ENCODE measurements at places on chromosomes 13 and 19. TPM values are rescaled to one million over a fixed set of nuclear protein-coding genes. Genes with fewer than 3 reads are reported as not detected.

- DNase-seq = no peak
Observed at GRCh38 chr13:85538957-85539356, 260.3 kb downstream of the SLITRK6 start.

DNA sequence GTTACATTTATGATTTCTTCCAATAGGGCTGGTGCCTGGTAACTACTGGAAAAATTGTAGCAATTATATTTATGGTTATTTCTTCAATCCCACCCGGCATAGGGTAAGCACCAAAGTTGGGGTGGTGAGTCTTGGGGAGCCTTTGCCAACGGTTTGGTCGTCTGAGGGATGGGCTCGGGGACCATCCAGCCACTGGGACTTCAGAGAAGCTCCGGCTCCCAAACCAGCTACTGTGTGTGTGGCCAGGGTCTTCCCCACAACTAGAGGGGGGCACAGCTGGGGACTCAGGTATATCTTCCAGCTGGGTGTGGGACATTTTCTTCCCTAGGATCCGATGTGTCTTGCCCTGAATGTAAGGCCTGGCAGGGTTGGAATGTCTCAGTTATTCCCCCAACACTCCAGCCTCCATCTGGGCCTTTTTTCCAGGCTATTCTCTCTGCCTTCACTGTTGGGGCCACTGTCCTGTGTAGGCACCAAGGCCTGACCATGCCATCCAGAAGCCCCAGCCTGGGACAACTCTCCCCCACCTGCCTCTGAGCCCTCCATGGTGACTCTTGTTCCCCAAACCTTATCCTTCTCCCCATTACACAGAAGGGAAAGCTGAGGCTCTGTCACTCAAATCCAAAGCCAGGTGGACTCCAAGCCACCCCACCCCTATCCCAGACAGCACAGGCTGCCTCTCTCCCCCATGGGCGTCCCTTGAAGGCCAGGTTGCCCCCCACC is 1.1 kb upstream of the IFI30 start:
- DNase-seq = no peak

Gene GPR4
- 1.6 TPM for total RNA-seq

- DNase-seq = no peak
Observed at GRCh38 chr13:83117046-83117445, 765.2 kb downstream of the SLITRK1 start.

DNA sequence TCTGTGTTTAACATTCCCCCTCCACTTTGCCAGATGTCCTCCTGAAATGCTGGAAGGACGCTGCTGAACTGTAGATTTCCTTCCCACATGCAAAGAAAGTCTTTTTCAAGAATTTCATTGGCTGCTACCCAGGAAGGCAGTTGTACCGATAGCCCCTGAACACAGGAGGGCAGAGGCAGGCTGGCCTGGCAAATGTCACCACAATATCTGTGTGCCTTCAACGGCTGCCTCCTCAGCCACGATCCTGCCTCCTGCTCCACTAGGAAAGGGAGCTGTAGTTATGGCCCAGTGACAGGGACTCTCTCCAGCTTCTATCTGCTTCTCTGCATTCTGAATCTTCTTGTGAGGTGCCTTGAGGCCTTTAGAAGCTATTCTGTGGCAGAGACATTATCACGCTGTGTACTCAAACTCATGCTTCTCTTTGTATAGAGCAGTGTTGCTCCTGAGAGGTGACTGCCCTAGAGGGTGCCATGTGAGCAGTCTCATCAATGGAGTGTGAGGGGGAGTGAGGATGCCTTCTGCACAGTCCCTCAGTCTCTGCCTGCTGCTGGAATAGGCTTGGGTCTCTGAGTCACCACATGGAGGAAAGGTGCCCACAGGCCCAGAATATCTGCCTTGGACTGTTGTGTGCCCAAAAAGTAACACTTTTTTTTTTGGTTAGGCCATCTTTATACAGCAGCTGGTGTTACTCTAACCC is 279.8 kb downstream of the DNAJC15 start:
- peak; percentile 72 for DNase-seq

DNA sequence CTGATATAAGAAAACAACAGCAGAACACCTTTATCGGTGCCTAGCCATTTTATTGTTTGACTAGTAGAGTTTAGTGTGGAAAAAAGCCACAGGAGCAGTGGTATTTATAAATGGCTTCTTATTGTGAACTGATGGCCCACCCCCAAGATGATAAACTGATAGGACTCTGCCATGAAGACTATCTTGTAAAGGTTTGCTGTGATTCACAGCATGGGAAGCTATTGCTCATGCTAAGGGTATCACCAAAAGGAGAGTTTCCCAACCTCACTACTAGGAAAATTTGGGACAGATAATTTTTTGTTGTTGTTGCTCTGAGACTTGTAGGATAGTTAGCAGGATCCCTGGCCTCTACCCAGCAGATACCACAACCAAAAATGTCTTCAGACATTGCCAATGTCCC is 12.0 kb upstream of the SLC7A1 start:
- no peak for DNase-seq

DNA sequence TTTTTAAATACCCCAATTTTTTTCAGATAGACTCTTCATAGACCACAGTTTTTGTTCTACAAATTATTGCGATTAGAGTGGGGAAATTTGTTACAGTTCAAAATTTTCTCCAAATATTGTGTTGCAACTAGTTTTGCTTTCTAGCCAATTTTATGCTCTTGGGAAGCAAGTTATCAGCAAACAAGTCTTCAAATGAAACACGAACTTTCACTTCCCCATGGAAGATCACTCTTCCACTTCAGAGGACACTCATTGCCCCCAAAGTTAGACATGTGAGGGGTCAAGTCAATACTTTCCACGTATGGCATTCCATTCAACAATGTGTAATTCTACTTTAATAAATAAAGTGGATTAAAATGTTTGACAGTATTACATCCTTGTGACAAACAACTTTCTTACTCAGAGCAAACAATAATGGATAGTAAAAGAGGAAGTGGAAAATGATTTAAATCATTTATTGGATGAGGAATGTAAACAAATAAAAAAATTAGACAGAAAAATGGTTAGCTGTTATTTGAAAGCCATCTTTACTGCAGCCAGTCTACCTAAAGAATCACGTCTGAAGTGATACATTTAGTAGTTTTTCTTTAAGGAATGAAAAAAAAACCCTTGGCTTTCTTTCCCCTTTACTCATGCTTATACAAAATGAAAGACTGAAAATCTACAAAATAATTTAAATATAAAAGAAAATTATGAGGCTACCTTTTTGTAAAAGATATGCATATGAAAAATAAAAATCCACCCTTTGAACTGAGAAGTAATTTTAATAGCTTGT is 41.2 kb upstream of the TNFSF11 start:
- no peak for DNase-seq

DNA sequence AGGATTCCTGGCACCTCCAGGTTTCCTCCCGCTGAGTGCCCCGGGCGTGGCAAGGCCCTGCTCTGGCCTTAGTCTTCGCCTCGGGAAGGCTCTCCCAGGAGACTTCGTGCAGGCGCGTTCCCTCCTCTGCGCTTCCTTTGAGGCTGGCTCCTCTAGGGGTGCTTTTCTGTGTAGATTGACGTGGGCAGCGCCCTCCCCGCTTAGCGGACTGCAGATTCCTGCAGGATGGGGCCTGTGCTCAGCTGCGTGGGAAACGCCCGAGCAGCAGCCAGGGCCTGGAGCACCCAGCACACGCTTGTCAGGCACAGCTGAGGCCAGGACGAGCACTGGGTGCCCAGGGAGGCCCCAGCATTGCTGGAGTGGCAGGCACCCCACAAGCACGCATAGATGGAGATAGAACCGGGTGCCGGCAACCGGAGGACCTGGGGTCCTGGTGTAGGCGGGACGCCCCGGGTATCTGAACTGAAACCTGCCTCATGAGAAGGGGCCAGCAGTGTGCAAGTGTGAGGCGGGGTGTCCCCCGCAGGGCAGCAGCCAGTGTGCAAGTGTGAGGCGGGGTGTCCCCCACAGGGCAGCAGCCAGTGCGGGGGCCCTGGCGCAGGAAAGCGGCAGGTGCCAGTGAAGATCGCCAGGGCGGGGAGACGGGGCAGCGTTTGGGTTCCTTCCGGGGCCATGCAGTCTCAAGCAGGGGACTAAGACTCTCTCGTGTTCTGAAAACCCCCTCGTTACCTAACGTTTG is 3.4 kb downstream of the NDUFS7 start:
- no peak for DNase-seq

DNA sequence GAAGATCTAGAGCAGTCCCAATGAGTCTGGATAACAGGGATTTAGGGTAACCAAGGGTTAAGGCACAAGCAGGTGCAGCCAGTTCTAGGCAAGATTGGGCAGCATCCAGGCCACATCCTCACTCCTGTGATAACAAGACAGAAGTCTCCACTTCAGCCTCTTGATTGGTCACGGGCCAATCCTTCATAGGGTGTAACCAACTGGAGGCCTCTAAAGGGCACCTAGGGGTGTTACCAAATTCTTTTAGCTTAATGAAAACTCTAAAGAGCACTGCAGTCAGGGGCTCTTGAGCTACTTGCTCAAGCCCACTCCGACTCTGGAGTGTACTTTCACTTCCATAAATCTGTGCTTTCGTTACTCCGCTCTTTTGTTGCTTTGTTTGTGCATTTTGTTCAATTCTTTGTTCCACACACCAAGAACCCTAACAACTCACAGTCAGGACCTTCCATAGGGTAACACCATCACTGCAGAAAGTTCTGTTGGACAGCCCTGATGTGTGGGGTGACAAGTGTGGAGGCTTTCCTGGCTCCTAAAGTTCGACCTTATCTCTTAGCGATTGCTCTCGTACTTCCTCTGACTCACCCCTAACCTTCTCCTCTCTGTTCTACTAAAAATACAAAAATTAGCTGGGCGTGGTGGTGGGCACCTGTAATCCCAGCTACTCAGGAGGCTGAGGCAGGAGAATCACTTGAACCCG is 36.1 kb downstream of the ZSWIM9 start:
- DNase-seq = no peak

Gene IGFLR1
- 0.20 TPM for total RNA-seq

Gene RNF6
- total RNA-seq = 44.8 TPM

DNA sequence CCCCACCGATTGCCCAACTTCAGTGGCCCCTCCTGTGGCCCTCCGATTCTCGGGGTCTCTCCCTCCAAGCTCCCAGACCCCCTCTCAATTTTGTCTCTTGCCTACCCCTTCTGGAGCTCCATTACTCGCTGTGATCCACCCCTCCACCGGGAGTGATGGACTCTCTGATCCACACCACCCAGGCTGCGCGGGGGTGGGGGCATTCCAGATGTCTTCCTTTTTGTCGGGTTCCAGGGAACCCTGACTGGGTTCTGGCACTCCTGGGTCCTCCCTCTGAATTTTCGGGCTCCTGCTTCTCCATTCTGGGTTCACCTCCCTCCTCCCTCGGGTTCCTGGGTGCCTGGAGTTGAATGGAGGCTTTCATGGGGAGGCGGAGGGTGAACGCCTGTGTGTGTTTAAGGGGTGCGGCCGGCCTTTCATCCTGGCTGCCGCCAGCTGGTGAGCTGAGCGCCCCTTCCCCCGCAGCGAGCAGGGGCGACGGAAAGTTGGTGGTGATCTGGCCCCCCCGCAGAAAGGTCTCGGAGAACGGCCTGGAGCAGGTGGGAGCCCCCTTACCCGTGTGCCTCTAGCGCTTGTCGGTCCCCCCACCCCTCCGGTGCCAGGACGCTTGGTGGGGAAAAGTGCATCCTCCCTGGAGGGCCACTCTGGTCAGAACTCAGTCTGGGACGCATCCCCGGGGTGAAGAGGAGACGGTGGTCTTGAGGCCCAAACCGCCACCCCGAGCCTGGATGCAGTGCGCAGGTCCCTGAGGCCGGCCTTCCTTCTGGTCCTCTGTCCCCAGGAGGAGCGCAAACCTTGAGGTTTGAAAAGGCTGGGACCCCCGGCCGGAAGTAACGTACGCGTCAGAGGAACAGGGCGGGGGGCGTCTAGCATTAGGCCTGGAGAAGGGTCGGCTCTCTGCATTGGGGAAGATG is 1.6 kb downstream of the MISP3 start:
- DNase-seq = peak; percentile 17

Gene TMEM145
- total RNA-seq = not detected

GRCh38 chr19:3573162-3573857 is 566 bp downstream of the HMG20B start:
- no peak for DNase-seq

Gene ELF1
- 61.9 TPM for total RNA-seq

Gene CEACAM7
- total RNA-seq = 0.44 TPM

Gene SRRM5
- not detected for total RNA-seq

Gene CYP4F2
- total RNA-seq = not detected

DNA sequence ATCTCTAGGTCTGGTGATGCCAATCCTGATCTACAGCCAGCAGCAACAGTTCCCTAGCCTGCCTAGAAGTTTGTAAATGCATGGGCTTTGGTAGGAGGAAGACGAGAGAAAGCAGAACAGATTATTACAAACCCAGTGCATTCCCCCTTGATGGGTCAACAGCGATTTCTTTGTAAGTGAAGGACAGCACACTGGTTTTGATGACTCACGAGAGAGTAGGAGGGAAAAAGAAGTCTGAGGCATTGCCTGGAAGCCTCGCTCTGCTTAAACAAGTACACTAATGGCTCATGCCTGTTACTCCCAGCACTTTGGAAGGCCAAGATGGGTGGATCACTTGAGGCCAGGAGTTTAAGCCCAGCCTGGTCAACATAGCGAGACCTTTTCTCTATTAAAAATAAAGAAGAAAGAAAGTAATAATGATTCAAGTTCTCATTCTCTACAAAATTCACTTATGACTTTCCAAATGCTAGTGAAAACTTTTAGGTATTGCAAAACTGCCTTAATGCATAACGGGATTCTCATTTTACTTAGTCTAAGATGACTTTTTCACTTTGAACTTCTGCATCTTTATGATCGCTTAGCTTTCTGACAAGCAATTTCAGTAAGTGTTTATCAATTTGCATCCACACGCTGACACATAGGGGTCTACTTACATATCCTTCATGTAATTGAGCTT is 47.7 kb upstream of the USPL1 start:
- peak; percentile 76 for DNase-seq

- no peak for DNase-seq
Observed at GRCh38 chr13:22883956-22884355, 296.8 kb upstream of the SGCG start.

DNA sequence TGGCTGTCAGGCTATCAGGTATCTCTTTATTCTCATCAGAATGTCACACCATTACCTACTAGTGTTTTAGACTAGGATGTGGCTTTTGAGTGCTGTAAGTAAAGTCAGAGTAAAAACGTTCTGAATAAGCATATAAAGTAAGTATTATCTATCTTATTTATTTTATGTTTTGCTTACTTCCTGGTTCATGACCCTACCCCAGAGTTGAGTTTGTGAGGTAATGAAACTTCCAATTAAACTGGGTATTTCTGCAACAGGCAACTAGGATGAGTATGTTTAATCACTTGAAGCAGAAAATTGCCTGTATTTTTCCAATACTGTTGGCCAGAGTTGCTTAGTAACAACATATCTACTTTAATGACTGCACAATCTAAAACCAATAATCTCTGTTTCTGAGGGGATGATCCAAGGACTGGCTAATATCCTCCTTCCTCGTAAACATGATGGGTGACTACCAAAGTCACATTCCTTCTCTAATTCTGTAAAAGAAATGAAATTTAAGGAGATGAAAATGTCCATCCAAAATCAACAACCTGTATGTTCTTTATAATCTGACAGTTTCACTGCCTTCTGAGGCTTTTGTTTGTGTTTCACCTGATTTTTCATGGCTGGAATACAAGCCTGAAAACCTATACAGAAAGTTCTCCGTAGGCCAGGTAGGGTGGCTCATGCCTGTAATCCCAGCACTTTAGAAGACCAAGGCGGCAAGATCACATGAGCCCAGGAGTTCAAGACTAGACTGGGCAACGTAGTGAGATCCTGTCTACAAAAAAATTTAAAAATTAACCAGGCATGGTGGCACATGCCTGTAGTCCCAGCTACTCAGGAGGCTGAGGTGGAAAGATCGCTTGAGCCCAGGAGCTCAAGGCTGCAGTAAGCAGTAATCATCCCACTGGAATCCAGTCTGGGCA is 83.1 kb downstream of the ABCC4 start:
- no peak for DNase-seq

All from lung microvascular endothelial cell (primary cell).